ENCODE measurements at places on chromosomes 3 and 15. TPM values are rescaled to one million over a fixed set of nuclear protein-coding genes. Genes with fewer than 3 reads are reported as not detected.

The KBTBD8 gene
- 1.5 TPM for total RNA-seq

DNA sequence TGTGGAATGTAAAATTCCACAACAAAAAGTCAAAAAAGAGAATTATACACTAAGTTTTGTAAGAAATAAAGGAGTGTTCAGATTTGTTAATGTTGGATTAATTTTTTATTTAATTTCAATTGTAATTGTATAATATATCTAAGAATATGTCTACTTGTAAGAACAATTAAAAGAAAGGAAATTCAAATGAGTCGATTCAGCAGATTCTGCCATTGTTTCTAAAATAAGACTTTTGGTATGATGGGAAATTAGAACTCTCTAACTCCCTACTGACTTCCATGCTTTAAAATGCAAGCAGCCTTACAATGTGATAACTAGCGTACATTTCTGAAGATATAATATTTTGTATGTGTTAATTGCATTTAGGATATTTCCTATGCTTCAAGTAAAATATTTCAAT is 395.9 kb upstream of the ZNF717 start:
- no peak for DNase-seq

- no peak for DNase-seq
Observed at GRCh38 chr3:3353153-3353552, 173.7 kb upstream of the CRBN start.

The CLDN1 gene
- 2.4 TPM for total RNA-seq

DNA sequence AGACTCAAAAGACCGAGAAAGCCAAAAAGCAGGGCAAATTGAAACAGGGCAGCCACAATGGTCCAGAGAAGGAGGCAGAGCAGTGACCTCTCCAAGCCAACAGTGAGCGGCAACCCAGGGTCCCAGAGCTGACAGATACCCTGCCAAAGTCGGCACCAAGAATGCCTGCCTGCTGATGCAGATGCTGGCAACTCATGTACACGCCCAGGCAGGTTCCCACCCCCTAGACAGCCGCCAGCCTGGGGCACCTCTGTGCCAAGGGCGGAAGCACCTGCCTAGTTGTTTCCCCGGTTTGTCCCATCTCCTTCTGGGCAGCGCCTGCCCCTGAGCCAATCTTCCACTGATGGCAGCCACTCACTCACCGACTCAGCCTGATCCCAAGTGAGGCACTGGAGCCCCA is 22.1 kb downstream of the KLHL25 start:
- no peak for DNase-seq

The SEMA3G gene
- 0.13 TPM for total RNA-seq

The DAPK2 gene
- 0.34 TPM for total RNA-seq

The EPHA6 gene
- total RNA-seq, result not detected

GRCh38 chr3:98914210-98915080 is 12.9 kb upstream of the DCBLD2 start:
- DNase-seq, result no peak

The PRR23E gene
- not detected for total RNA-seq

- no peak for DNase-seq
Observed at GRCh38 chr3:141191097-141191749, 40.4 kb upstream of the PXYLP1 start.

DNA sequence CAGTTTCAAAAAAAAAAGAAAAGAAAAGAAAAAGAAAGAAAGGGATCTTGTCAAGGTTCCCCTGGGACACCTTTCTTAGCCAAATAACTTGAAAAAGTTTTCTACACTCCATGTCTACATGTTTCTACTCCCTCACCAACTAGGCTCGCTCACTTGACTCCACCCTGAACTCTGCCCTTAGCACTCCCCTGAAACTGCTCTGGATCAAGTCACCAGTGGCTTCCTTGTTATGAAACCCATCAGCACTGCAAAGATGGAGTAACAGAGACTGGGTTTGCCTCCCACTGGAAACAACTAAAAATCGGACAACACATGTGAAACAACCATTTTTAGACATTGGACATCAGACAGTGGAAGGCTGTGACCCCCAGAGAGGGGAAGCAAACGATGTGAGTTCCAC is 36.8 kb downstream of the TMEM40 start:
- DNase-seq, result no peak

DNA sequence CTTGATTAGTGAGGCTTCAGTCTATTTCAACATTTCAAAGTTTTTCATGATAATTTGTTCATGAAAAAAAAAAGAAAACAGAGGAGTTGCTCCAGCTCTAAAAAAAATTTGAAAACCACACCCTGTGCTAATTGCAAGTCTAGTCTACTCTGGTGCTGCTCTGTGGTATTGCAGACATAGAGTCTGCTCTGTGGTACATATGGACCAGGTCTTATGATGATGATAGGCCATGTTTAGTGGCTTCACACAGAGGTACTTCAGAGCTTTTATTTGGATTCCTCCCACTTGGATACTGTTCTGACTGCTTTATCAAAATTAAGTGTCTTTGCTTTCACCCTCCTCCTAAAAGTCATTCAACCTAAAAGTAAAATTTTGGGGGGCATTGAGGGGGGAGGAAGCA is 160.8 kb downstream of the ALCAM start:
- no peak for DNase-seq

DNA sequence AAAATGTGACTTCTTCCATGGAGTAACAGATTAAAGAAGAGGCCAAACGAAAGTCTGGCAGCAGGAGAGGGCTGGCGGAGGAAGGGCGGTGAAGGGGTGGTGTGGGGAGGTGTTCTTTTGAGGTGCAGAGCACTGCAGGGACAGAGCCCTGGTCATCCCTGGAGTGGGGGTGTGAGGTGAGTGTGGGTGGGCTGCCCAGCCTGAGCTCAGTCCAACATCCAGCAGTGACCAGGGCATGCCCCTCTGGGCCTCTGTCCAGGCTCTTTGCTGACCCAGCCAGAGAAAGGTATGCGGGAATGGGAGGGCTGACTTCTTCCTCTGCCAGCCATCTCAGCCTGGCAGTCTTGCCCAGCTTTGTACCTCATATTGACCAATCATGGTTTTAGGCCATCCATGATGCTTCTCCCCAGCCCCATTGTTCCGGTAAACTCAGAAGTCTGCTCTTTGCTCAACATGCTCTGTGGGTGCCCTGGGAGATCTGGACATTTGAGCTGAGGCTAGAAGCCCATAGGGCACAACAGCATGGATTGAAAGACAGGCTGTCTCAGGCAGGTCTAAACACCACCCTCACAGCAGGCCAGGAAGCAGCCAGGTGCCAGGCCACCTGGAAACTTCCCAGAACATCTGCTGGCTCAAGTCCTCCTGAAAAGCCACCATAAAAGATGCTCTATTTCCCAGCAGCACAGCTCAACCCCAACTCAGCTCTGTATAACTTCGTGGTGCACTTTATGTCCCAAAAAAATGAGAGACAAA is 25.9 kb upstream of the CXCR6 start:
- no peak for DNase-seq

DNA sequence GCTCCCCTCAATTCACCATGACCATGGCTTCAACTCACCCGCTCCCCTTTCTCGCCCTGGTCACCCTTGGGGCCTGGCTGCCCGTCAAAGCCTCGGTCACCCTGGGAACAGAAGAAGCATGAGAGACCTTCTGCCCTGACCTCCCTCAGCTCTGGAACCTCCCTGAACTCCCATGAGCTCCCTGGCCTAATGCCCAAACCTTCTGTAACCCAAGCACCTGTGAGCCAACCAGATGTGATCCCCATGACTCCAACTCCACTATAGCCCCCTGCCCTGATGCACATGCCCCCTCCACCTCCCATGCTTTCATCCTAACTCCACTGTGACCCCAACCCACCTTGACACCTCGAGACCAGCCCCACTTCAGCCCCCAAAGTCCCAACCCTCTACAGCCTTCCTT is 3.5 kb upstream of the UCN2 start:
- no peak for DNase-seq

GRCh38 chr3:172869784-172870518 is 119.4 kb downstream of the ECT2 start:
- no peak for DNase-seq

GRCh38 chr3:153714588-153715290 is 406.5 kb upstream of the ARHGEF26 start:
- no peak for DNase-seq

- no peak for DNase-seq
Observed at GRCh38 chr15:93333796-93334195, 244.8 kb upstream of the RGMA start.

DNA sequence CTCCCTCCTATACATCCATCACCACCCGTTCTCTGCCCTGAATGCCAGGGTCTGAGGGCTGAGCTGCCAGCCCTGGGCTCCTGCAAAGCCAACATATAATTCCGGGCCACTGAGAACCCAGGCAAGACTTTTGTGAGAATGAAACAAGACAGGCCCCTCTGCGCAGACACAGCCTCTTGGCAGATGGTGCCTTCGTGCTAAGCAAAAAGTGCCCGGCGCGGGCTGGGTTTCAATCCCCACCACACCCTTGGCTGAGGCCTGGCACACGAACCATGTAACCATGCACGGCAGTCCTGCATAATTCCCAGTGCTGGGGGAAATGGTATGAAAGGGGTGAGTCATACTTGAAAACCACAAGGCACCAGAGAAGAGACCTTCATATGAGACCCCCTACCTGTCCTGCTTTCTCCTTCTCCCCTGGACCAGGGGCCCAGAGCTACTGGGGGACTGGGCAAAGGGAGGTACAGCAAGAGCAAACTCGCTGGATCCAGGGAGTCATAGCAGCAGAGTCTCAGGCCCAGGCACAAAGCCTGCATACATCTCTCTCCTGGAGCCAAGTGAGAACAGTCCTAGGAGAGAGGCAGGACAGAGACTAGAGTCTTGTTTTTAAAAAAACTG is 26.1 kb upstream of the LOXL1 start:
- DNase-seq, result no peak

DNA sequence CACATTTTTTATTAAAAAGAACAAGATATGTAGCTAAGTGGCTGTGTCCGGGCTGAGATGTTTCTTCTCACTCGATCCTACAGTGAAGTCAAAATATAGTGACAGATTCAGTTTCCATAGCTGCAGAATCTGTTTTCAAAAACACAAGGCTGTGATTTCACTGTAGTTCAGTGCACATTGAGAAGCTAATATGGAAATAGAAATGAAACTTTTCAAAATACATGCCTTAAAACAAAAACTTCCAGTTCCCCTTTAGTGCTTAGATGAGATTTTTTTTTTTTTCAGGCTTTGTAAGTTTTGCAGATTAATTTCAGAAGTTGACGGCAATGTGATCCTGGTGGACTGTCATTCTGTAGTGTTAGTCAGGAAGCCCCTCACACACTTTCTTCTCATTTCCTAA is 23.8 kb upstream of the TRAK1 start:
- no peak for DNase-seq

GRCh38 chr3:133475245-133476010 is 75.6 kb downstream of the BFSP2 start:
- no peak for DNase-seq
